ENCODE measurements at places on chromosomes 4 and X.

- DNase-seq, result no peak
Measured at GRCh38 chrX:9853307-9853706, 67.1 kb downstream of the SHROOM2 start.

DNA sequence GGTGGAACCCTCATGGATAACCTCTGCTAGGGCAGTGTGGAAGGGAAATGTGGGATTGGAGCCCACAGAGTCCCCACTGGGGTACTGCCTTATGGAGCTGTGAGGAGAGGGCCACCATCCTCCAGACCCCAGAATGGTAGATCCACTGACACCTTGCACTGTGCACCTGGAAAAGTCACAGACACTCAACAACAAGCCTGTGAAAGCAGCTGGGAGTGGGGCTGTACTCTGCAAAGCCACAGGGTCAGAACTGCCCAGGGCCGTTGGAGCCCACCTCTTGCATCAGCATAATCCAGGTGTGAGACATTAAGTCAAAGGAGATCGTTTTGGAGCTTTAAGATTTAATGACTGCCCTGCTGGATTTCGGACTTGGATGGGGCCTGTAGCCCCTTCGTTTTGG, 11.6 kb downstream of the ARMCX5 start:
- no peak for DNase-seq

GRCh38 chr4:5893004-5893580, at the start of gene CRMP1:
Gene CRMP1 (minus strand): TSS chr4:5893086. CDS start chr4:5892969, 117 bp downstream.
- DNase-seq, result no peak

GRCh38 chrX:56804867-56805266, 75.8 kb downstream of the NBDY start:
- no peak for DNase-seq

DNA sequence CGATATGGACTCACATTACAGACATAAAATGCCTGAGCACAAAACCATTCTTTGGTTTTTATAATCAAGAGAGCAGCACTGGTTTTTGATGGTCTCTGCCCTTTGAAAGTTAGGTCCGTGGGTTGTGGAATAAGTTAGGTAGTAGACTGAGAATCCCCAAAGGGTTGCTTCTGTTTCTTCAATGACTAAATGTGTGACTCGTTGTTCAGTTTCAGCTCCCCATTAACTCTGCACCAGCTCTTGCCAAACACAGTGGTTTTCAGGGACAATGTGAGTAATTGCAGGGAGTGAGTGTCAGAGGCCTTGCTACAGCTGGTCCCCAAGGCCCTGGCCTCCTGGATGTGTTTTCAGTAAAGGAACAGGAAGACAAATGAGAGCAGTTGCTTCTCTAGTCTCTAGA, 24.8 kb downstream of the SMIM20 start:
- DNase-seq, result peak; percentile 77

- no peak for DNase-seq
Measured at GRCh38 chr4:174537634-174538033, 15.3 kb upstream of the HPGD start.
